RPMI8226 (cell line): ENCODE measurements at places on chromosomes 3 and 15.

GRCh38 chr3:58628823-58629562 is 37.6 kb downstream of the FAM3D start:
- no peak for DNase-seq

GRCh38 chr3:178001670-178002101 is 534.5 kb upstream of the KCNMB2 start:
- no peak for DNase-seq

DNA sequence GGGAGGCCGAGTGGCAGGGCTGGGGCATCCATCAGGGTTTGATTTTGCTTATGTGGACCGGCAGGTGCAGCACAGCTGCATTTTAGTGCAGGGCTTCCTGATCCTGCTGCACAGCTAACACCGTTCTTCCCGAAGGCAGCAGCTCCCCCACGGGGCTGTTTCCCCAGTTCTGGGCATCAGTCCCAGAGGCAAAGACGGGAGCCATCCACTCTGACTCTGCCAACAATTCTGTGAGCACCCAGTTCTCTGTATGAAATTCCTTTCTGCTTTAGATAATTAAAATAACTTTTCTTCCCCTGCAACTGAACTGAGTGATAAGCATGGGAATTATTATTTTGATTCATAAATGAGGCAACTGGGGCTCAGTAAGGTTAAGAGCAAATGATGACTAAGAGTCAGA is 262.9 kb upstream of the ATP10A start:
- no peak for DNase-seq

DNA sequence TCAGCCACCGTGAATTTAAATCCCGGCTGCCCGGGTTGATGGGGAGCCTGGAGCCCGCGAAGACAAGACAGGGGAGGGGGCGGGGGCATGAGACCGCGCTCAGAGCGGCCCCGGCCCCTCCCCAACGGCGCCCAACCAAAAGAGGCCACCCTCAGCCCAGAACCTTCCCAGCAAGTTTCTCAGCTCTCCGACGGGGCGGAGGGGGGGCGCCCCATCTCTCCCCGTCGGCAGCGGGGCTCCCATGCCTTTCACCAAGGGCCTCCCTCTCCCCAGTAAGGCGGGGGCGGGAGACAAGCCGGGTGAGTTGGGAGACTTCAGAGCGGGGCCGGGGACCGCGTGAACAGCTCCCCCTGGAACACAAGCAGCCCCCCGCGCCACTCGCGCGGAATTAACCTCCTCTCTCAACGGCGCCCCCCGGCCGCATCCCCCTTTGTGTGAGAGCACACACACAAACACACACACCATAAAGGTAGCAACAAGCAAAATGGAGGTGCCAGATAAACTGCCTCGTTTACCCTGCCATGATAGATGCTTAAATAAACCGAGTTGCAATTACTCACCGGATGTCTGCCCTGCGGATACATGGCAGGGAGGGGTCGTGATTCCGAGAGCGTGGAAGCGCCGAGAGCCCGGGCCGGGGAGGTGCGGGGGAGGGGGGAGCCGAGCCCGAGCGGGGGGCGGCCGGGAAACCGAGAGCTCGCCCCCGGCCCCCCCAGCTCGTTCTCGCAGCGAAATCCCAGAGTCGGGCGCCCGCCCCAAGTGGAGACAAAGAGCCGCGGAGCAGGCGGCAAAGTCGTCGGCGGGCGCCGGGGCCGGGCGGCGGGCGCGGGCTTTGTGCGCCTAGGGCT is 1.3 kb downstream of the TLE3 start:
- DNase-seq: peak; percentile 63

DNA sequence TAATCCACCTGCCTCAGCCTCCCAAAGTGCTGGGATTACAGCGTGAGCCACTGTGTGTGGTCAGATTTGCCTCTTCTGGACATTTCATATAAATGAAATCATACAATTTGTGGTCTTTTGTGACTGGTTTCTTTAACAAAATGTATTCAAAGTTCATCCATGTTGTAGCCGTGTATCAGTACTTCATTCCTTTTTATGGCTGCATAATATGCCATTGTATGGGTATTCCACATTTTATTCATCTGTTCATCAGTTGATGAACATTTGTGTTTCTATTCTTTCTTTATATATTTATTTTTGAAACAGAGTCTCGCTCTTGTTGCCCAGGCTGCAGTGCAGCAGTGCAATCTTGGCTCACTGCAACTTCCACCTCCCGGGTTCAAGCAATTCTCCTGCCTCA is 25.8 kb downstream of the WDR76 start:
- no peak for DNase-seq

GRCh38 chr3:150333477-150333876 is 74.6 kb upstream of the TSC22D2 start:
- DNase-seq: no peak

DNA sequence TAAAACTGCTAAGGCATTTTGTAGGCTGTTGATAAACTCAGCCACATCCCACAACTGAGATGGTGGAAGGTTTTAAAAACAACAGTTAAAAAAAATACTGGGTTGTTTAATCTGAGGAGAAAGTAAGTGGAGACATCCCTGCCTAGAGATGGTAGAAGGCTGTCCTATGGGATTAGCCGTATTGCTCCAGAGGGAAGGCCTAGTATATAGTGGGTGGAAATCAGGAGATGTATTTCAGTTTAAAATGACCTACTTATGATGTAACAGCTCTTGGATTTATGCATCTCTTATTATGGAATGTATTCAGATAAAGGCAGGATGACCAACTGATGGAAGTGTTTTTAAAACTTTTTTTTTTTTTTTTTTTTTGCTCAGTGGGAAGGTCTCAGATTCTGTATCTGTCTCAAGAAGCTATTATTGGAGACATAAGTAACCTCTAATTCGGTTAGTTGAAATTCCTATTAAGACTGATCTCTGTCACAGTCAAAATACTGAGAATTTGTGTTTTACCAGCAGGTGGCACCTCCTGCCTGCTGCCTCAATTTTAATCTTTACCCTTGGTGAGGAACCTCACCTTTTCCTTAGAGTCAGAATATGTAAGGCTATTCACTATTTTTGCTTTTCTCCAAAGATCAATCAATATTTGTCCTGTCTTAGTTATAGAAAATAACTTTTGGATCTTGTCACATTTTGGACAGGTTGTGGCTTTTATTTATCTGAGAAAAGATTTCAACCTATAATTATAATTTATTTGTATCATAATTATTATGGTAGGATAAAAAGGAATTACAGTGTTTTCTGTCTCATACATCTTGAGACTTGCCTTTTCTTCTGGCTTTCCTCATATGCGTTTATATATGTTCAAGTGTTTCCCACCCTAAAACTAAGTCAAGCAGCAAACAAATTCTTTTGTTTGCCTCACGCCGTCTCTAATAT is 63.0 kb downstream of the VPS8 start:
- DNase-seq: peak; percentile 44

DNA sequence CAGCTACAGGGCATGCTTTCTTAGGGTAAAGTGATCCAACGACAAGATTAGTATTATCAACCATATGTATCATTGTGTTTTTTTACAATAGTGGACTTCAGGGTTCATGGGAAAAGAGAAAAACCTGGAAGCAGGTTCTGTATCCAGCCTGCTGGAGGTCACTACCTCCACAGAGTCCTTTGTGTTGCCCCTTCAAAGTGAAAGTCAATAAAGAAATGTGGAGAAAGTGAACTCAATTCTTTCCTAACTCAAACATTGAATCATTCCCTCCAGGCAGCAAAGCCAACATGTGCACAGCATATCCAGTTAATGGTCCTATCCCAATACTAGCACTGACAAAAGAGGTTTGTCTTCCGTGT is 45.4 kb downstream of the FGF7 start:
- DNase-seq: no peak

DNA sequence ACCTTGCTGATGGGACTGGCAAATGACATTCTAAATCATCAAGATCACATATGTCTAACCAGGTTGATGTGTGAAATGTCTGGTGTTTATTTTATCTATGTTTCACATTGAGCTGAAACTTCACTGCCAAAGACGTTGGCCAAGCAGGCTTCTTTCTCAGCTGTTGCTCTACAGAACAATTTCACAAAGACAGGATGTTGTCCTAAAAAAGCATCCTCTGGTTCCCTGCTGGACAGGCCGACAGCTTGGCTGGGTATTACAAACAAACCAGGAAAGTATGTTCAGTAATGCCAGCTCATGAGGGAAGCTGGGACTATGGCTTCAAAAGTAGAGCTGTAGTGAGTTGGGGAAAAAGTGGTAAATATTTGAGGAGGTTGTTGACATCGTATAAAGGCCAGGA is 179.4 kb downstream of the FAM43A start:
- DNase-seq: no peak

- no peak for DNase-seq
These were observed 3.2 kb upstream of the NR2E3 start for GRCh38 chr15:71807125-71807629.

DNA sequence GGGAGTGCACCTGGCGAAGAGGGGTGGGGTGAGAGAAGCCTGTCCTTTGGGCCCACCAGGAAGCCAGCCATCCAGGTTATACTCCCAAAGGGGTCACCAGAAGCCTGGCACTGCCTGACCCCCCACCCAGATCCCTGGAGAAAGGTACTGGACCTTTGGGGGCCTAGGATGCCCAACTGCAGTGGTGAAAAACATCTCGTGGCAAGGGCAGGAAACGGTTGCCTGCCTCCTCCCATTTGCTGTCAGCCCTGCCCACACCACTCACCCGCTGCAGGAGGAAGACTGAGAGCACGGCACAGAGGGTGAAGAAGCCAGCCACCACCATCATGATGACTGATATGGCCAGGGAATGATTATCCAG is 2.2 kb upstream of the ULK3 start:
- no peak for DNase-seq

DNA sequence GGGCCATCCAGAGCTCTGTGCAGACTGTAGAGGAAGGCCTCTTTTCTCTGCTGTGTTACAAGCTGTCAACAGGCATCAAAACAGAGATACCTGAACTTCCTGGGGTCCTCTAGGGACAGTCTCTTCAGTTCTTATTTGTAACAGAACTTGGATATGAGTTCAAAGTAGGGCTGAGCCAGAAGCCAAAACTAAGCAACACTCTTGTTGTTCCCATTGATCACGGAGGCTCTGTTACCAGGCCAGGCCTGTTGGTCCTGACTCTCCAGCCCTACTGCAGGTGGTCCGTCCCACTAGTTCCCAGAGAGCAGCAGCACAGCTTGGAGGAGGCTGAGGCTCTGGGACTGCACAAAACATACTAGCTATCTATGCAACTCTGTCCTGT is 13.1 kb upstream of the AHSG start:
- no peak for DNase-seq

GRCh38 chr3:81716870-81717509 is 44.5 kb downstream of the GBE1 start:
- no peak for DNase-seq

GRCh38 chr3:119294696-119295671 is 801 bp downstream of the ARHGAP31 start:
- DNase-seq: peak; percentile 16

DNA sequence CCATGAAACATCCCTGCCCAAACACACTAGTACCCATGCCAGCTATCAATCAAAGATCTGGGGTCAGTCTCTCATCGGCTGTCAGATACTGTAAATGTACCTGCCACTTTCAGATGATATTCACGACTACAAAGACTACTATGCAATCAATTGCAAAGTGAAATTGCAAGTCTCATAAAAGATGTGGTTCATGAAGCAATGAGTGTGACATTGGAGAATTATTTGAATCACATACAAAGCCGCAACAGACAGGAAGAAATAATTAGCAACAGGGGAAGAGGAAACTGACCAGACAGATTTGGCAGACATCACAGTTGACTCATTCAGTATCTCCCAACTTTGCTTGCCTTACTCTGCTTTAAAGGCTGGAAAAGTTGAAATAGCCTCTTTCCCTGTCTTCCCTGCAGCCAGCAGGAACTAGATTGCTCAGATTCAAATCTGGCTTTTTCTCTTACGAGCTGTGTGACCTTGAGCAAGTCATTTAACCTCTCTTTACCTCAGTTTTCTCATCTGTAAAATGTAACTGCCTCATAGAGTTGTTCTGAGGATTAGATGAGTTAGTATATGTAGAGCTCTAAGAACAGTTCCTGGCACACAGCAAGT is 95.7 kb upstream of the C3orf80 start:
- DNase-seq: no peak

DNA sequence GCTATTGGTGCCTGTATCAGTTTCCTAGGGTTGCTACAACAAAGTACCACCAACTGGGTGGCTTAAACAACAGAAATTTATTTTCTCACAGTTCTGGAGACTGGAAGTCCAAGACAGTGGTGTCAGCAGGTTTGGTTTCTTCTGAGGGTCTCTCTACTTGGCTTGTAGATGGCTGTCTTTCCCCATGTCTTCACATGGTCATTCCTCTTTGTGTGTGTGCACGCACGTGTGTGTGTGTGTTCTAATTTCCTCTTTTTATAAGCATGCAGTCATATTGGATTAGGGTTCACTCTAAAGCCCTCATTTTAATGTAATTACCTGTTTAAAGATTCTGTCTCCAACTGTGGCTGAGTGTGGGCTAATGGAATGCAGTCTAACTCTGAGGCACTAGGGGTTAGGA is 182.5 kb downstream of the SPATA16 start:
- DNase-seq: no peak

DNA sequence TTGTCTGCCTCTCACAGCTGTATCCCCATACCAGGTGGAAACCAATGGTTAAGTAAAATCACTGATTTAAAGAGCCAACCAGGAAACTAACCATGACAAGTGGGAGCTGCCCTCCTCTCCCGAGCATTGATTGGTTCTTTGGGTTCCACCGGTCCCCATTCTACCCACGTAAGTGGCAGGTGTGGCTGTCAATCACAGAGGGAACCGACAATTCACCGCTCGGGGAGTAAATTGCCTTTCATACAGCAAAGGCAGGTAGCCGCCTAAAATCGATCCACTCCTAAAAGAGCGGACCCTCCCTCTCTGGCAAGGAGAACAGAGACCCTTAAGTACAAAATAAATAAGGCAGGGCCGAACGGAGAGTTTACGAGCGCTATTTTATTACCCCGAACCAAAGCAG is 1.2 kb downstream of the ERC2 start:
- peak; percentile 72 for DNase-seq

DNA sequence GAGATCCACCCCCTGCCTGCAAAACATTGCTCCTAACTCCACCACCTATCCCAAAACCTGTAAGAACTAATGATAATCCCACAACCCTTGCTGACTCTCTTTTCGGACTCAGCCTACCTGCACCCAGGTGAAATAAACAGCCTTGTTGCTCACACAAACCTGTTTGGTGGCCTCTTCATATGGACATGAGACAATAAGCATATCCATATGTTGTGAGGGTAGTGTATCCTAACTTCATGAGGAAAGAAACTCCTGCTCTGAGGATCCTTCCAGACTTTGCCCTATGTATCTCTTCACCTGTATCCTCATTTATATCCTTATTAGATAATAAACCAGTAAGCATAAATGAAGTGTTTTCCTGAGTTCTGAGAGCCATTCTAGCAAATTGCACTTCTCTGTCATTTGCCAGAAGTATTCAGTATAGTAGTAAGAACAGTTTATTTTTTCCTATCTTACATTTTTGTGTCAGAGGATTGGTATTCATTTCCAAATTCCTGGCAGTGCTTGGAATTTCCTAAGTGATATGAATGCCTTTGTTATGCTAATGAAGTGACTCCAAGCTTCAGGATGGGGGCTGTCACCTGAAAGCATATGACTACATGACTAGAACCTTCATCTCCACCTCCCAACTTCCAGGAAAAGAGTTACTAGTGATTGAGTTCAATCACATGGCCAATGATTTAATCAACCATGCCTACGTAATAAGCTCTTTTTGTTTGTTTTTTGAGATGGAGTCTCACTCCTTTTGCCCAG is 30.2 kb downstream of the TTBK2 start:
- DNase-seq: no peak

GRCh38 chr15:58171476-58172061 is 33.4 kb downstream of the AQP9 start:
- DNase-seq: no peak

GRCh38 chr15:22887157-22887951 is 48.9 kb downstream of the NIPA2 start:
- no peak for DNase-seq
